ENCODE measurements at places on chromosomes 1 and 21.

- no peaks in the 10 kb centered on the region for H3K36me3 ChIP-seq
- H3K4me3 ChIP-seq: peak overlapping the region; percentile 64
- no peak for DNase-seq
- H3K27me3 ChIP-seq: peaks cover 52% of the 10 kb centered on the region
Observed at GRCh38 chr1:3074297-3074741, 5.3 kb downstream of the PRDM16 start.

DNA sequence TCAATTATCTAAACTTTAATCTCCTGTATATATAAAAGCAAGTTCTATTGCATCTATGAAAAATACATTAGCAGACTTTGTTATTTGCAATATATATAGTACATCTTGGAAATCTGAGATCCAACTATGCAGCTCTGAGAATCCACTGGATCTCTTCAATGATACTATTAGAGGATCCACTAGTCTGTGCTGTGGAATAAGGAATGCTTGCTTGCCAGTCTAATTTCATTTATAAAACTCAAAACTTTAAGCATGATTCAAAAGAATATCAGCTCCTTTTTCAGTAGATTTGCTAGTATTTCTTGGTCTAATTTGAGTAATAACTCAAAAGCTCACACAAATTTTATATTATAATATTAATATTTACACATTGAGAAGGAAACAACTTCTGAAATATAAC, 115.1 kb downstream of the SPATA6 start:
- H3K27ac ChIP-seq: no peak overlapping the region
- H3K4me1 ChIP-seq: no peaks in the 10 kb centered on the region
- no peaks in the 10 kb centered on the region for H3K27me3 ChIP-seq
- peaks cover 3% of the 10 kb centered on the region for H3K36me3 ChIP-seq
- no peak for DNase-seq

DNA sequence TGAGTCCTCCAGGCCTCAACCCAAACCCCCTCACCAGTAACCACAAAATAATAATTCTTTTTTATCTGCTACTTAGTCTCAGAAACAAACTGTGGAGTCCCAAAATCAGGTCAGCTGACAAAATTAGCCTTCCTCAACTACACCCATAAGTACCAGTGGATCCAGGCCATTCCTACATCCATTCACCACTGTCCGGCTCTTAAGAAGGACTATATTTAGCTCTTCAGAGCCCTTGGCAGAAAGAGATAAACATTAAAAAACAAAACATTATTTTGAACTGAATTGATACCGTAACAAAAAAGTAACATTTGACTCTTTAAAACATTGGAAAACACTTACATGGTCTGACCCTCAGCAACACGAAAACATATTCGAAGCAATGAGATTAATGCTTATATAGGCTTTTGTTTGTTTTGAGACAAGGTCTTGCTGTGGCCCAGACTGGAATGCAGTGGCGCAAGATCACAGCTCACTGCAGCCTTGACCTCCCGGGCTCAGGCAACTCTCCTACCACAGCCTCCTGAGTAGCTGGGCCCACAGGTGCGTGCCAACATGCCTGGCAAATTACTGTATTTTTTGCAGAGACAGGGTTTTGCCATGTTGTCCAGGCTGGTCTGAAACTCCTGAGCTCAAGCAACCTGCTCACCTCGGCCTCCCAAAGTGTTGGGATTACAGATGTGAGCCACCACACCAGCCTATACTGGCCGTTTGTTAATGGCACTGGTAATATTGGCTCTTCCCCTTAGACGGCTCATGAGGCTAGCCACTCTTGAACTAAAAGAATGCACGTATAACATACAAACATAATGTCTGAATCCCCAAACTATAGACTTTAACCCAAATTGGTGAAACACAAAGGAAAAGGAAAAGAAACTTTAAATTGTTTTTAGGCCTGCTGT, 330.7 kb downstream of the SMYD3 start:
- H3K27ac ChIP-seq: no peak overlapping the region
- no peaks in the 10 kb centered on the region for H3K36me3 ChIP-seq
- no peaks in the 10 kb centered on the region for H3K4me1 ChIP-seq
- H3K4me3 ChIP-seq: no peak overlapping the region
- H3K27me3 ChIP-seq: no peaks in the 10 kb centered on the region

DNA sequence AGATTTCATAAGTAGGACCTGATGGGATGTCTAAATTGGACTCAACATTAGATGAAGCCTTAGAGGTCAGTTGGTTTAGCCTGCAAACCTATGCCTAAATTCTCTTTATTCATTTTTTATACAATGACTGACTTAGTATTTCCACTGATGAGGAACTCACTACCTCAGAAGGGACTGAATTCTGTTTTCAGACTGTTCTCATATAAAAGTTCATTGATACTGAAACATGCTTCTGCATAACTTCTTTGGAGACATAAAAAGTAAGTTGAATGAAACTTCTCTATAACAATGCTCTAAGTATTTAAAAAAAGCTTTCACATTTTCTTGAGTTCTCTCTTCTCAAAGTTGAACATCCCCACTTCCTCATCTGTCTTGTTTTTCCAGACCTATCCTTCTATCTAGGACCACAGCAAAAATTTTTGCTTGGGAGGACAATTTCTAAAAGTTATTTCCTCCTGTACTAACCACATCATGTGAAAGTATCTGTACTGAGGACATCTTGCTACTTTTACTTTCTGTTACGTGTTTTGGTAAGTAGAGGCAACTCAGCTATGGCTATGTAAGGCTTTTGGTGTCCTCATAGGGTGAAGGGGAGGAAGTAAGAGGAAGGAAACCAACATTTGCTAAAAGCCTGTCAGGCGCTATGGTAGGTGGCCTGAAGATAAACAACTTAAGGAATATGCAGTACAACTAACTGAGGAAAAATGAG, 64.1 kb downstream of the USP24 start:
- H3K4me1 ChIP-seq: no peaks in the 10 kb centered on the region
- H3K4me3 ChIP-seq: no peak overlapping the region
- no peaks in the 10 kb centered on the region for H3K27me3 ChIP-seq
- H3K27ac ChIP-seq: no peak overlapping the region
- peaks cover 32% of the 10 kb centered on the region for H3K36me3 ChIP-seq

DNA sequence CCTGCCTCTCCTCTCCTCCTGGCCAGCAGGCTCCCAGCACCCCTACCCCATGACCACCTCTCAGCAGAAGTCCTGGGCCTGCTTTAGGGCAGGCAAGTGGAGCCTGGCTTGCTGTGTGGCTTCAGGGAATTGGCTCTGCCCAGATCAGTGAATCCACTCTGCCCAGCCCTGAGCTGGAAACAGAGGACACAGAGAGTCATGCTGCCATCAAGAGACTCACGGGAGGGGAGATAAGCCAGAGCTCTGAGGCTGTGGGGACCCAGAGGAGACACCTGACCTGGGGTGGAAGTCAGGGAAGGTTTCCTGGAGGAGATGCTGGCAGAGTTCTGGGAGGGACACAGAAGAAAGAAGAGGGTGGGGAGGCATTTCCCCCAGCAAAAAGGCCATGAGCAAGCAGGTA, 54.2 kb downstream of the GLIS1 start:
- H3K36me3 ChIP-seq: no peaks in the 10 kb centered on the region
- H3K27ac ChIP-seq: peak overlapping the region; percentile 13
- peaks cover 73% of the 10 kb centered on the region for H3K27me3 ChIP-seq
- H3K4me1 ChIP-seq: peaks cover 48% of the 10 kb centered on the region

- H3K36me3 ChIP-seq: no peaks in the 10 kb centered on the region
- H3K27me3 ChIP-seq: peaks cover 13% of the 10 kb centered on the region
- no peak overlapping the region for H3K4me3 ChIP-seq
- no peak overlapping the region for H3K27ac ChIP-seq
Observed at GRCh38 chr1:98792123-98792522, 130.6 kb downstream of the SNX7 start.

DNA sequence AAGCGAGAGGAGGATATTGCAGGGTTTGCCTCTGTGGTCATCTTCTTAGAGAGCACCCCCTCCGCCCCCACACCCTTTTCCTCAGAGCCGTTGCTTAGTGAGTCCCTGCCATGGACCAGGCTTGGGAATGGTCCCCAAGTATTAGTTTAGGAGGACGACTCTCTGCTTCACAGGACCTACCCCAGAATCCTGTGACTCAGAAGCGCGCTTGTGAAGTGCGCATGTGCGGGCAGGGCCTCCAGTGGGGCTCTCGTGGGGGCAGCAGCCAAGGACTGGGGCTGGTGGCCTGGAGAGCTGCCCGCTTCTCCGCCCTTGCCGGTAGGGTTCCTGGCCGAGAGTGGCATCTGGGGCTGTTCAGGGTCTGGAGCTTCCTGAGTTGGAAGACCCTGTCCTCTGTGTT, 37.3 kb upstream of the HMGN1 start:
- peaks cover 9% of the 10 kb centered on the region for H3K36me3 ChIP-seq
- H3K4me1 ChIP-seq: peaks cover 22% of the 10 kb centered on the region
- DNase-seq: no peak
- H3K27me3 ChIP-seq: no peaks in the 10 kb centered on the region

Data from type B pancreatic cell (in vitro differentiated cells).